ENCODE measurements at places on chromosomes 16 and 17. TPM values are rescaled to one million over a fixed set of nuclear protein-coding genes. Genes with fewer than 3 reads are reported as not detected.
A peak's percentile ranks its signal among the peaks of the same experiment; 100 is the strongest.

- peak; percentile 100 for DNase-seq
These were observed 1.5 kb upstream of the UBALD1 start for GRCh38 chr16:4616047-4616811.

GRCh38 chr17:67511012-67511411 is 133.9 kb downstream of the PITPNC1 start:
- no peak for DNase-seq

CD68 gene
- total RNA-seq, result 9.4 TPM

P2RX5 gene
- total RNA-seq, result 7.8 TPM

GRCh38 chr17:13297183-13297582 is 279.4 kb upstream of the ELAC2 start:
- DNase-seq, result no peak

MT1A gene
- not detected for total RNA-seq

CMTR2 gene
- total RNA-seq, result 18.5 TPM

DNA sequence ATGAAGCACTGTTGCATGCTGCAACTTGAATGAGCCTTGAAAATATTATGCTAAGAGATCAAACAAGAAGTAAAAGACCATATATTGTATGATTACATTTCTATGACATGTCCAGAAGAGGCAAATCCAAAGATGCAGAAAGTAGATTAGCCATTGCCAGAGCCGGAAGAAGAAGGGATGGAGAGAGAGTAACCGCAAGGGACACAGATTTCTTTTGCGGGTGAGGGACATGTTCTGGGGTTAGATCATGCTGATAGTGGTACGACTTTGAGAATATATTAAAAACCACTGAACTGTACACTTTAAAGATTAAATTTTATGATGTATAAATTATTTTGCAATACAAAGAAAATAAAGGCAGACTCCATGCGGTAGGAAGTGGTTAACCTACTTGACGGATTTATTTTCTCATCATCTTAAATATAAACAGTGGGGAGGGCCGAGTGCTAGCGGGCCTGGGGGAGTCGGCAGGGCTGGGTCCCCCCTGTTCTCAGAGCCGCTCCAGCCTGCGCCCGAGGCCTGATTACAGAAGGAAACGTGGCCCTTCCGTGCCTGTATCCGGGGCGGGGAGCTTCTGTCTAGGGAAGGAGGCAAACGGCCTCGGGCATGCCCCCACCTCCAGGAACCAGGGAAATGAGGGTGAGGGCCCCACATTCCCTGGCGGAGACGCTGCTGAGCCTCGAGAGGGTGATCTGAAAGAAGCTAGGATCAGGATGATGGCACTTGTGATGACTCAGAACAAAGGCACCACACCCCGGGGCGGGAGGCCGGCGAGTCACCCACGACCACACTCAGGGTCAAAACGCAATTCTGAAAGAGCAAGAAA is 48.0 kb downstream of the SHCBP1 start:
- no peak for DNase-seq

GRCh38 chr17:43018932-43019331 is 3.3 kb downstream of the VAT1 start:
- no peak for DNase-seq

CIBAR2 gene
- not detected for total RNA-seq

GRCh38 chr16:85460252-85461021 is 152.7 kb upstream of the GSE1 start:
- no peak for DNase-seq

GRCh38 chr17:45228763-45229539 is 7.3 kb downstream of the FMNL1 start:
- DNase-seq, result peak; percentile 83

GRCh38 chr16:64440005-64440404 is 681.9 kb downstream of the CDH11 start:
- no peak for DNase-seq

IQCK gene
- total RNA-seq, result 0.97 TPM

DNA sequence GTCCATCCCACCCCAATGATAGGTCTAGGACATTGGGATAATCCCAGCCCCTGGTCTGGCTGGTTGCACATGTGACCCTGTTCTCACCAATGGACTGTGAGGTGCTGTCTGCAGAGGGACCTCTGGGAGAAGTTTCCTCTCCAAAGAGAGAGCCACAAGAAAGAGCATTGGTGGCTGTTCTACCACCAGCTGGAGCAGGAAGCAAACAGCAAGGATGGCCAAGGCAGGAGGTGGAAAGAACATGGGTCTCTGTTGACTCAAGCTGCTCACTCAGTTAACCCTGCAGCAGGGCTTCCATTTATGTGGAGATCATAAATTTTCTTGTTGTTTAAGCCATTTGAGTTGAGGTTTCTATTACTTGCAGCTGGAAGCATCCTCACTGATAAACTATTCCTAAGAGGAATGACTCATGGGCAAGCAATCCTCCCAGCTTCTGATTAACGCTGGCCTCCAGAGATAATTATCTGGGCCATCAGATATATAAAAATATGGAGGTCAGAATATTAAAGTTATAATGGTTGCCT is 52.6 kb downstream of the CYB5B start:
- DNase-seq, result no peak

KLHL10 gene
- total RNA-seq, result not detected

DNA sequence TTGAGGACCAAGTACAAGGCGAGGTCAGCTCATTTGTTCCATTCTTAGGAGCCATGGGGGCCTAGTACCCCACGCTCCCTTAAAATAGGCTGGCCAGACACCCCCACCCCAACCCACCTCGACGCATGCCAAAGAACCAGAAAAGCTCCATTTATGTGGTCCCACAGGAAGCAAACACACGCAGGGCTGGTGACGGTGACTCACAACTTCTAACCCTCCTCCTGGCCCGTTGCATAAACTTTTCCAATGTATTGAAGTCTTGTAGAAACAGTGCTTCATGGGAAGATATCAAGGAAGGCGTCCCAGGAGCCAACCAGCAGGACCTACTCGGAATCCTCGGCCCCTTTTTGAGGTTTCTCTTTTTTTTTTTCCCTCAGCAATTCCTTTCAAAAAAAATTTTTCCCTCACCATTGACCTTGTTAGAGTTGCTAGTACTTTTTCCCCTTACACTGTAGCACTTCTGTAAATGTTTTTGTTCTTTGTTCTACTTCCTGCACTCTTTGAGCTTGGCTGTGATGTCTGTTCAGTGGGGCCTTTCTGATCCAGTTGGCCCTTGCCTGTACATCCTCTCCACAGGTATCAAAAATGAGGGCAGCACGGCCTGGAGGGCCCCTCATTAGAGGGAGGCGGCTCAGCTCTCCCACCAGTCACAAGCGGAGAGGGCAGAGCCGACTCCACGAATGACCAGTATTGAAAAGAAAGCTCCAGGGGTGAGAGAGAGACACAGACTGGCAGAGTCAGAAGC is 208.3 kb downstream of the RGS9 start:
- DNase-seq, result no peak

KRT27 gene
- total RNA-seq, result not detected

- peak; percentile 51 for DNase-seq
These were observed 481 bp downstream of the CNTROB start for GRCh38 chr17:7932483-7932891.

DNA sequence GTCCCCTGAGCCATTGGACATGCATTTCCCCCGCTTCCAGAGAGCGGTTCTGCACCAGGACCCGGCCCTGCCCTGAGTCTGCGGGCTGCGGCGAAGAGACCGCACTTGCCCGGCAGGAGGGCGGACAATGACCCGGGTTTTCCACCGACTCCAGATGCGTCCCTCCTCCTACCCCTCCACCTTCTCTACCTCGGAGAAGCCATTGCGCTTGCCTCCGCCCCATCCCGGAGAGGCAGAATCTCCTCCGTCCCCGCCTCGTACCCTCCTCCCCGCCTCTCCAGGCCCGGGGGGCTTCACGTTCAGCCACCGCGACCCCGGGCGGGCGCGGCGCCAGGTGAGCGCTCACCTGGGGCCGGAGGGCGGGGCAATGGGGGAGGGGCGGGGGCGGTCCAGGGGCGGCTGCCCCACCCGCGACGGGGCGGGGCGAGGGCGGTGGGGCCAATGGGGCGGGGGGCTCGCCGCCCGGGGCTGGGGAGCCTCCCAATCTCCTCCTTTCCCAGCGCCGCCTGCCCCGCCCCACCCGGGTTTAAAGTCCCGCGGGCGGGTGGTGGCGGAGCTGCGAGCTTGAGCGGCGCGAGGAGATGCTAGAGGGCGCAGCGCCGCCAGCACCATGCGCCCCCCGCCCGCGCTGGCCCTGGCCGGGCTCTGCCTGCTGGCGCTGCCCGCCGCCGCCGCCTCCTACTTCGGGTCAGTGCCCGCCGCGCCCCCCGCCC is at the start of gene WNT9B:
Gene WNT9B (plus strand): TSS at position 555 of the 713 bp plus-strand sequence. CDS start 56 bp downstream, at position 611.
- no peak for DNase-seq

- no peak for DNase-seq
These were observed 5.0 kb downstream of the MLLT6 start for GRCh38 chr17:38709864-38710603.

TPSD1 gene
- not detected for total RNA-seq

OMG gene
- 0.29 TPM for total RNA-seq

CIAPIN1 gene
- total RNA-seq, result 47.8 TPM

PAGR1 gene
- total RNA-seq, result 39.1 TPM

ANKRD40CL gene
- not detected for total RNA-seq

DNA sequence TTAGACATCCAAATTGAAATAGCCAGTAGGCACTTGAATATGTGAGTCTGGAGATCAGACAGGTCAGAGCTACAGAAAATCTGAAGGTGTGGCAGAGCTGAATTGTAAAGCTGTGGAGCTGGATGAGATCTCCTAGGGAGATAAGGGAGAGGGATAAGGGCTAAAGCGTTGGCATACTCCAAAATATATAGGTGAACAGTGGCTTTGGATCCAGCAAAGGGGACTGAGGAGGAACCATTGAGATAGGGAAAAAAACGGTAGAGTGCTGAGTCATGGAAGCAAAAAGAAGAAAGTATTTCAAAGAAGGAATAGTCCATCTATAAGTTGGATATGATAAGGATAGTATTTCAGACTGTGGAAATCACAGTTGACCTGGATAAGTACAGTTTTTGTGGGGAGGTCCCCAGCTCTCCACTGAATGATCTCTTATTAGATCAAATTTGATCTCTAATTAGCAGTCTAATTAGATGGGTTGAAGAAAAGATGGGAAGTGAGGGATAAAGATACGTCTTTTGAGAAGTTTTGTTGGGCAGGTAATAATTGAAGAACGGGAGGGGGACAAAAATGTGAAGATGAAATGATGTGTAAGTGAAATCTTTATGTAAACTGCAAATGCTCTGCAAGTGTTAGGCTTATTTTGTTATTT is 587 bp upstream of the DBF4B start:
- DNase-seq, result no peak

DNA sequence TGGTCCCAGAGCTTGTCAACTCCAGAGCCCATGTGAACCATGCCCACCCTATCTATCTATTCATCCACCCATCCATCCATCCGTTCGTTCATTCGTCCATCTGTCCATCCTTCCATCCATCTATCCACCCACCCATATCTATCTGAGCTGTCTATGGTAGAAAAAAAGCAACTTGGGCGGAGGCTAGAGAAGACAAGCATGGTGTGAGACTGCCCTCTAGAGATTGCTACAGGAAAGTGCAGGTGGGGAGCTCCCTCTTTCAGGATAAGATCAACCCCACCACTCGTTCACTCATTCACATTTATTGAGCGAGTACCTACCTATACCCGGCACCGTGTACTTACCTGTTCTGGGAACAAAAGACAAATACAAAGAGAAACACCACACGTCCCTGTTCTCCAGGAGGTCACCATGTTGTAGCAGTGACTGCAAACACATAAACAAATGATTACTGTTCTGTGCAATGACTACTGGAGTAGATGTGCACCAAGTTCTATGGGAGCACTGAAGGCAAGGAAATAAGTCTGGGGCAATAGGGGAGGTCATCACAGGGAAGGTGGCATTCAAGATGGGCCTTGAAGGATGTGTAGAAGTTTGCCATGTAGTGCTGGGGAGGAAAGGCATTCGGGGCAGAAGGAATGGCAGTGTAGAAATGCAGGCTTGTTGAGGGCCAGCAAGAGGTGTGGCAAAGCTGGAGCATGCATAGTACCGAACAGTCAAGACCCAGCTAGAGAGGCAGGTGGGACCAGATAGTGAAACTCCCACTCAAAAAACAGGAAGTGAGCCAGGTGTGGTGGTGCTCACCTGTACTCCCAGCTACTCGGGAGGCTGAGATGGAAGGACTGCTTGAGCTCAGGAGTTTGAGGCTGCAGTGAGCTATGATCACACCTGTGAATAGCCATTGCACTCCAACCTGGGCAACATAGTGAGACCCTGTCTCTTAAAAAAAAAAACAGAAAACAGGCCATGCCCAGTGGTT is 13.4 kb upstream of the ATP5MC1 start:
- DNase-seq, result peak; percentile 73

DNA sequence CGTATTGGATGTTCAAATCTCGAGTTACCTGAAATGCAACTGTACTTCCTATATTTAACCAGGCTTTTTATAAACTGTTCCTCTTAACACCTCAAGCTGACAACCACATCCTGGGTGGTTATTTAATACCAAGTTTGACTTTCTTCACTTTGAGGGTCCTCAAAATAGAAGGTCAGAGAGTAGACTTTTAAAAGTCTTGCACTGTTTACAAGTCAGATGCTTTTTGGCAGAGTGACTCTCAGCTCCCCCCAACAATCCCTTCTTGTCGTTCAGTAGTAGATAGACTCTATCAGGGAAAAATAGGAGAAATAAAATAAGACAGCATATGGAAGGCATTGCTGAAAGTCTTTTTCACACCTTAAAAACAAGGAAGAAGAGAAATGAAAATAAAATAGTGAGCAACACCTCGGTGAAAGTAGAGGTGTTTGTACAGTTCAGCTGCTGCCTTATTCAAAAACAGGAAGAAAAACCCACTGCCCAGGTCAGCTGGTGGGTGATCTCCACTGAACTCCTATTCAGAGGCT is 650.4 kb downstream of the WWOX start:
- peak; percentile 35 for DNase-seq

Data from activated CD8-positive, alpha-beta T cell treated with anti-CD3 and anti-CD28 coated beads, Interleukin-2, amount 10 ng/mL, durations not matched to agents 7 days and 5 days (primary cell).